ENCODE measurements at places on chromosomes 7 and 10.

GRCh38 chr10:102444851-102445250 is 6.5 kb downstream of the C10orf95 start:
- DNase-seq: no peak

DNA sequence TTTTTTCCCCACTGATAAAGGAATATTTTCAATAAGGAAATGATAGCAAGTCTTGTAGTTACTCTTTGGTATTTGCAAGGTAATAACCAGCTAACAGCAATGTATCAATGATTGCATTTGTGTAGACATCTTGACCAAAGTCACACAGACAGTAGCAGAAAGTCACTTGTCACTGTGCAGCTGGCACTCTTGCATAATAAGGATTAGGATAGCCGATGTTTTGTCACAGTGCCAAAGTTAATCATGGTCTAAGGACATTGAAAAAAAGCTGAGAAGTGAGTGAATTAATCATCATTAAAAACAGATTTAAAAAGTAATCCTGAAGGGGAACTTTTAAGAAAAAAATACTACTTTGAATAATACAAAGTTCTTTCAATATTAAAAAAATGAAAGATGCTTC is 834.3 kb upstream of the C7orf33 start:
- no peak for DNase-seq

- DNase-seq: no peak
Measured at GRCh38 chr7:982511-983003, 424 bp upstream of the CYP2W1 start.

- no peak for DNase-seq
Measured at GRCh38 chr10:132095403-132096113, 29.8 kb downstream of the JAKMIP3 start.

DNA sequence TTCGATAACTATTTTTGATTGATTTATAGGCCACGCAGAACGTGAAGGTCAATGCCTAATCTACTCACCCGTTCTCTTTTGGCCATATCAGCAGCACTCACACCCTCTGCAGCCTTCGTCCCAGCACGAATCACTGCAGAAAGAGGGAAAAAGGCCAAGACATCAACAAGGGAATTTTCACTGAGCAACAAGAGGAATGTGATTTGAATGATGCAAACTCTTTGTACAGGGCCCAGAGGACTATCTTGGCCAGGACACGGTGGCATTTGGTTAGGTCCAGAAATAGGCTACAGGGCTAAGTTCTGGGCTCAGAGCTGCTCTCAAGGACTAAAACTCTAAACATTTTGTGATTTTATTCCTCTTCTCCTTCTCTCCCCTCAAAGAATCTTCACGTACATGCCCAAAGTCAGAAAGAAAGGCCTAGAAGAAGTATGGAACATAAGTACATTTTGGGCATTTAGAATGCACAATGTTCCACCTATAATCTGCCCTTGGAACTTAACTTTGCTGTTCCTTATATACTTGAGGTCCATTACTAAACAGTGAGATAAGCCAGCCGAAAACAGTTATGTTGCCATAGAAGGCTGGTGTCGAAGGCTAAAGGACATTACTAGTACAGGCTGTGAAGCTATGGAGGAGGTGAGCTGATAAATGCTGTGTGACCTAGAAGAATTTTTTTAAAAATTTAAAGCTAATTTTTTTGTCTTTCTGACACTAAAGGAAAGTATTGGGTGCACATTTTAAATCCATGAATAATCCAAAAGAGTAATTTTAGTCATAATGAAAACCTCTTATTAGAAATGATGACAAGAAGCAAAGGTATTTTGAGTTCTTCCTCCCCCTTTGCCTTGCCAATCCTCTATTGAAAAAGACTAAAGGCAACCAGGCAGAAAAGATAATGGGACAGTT is 20.0 kb downstream of the RBM28 start:
- no peak for DNase-seq

GRCh38 chr10:75434291-75434690 is 2.9 kb downstream of the LRMDA start:
- no peak for DNase-seq

- no peak for DNase-seq
Measured at GRCh38 chr10:91350651-91351081, 59.5 kb upstream of the HECTD2 start.

GRCh38 chr7:137990251-137990941 is 11.5 kb downstream of the CREB3L2 start:
- DNase-seq: no peak

- DNase-seq: no peak
Measured at GRCh38 chr7:81623251-81623855, 146.5 kb downstream of the HGF start.

DNA sequence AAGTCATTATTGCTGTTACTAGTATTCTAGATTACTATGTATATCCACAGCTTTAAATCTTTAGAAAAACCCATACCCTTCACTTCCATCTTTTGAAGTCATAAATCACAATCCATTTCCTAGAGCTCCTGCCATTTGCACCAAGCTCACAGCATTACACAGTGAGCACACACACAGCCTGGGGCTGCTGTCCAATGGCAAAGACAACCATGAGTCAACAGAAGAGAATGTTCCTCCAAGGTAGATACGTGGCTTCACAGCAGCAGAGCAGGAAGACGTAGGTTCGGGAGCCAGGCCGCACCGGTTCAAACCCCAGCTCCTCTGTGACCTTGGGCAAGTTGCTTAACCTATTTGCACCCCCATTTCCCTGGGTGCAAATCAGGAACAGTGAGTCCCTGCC is 234.6 kb downstream of the DIP2C start:
- DNase-seq: no peak

DNA sequence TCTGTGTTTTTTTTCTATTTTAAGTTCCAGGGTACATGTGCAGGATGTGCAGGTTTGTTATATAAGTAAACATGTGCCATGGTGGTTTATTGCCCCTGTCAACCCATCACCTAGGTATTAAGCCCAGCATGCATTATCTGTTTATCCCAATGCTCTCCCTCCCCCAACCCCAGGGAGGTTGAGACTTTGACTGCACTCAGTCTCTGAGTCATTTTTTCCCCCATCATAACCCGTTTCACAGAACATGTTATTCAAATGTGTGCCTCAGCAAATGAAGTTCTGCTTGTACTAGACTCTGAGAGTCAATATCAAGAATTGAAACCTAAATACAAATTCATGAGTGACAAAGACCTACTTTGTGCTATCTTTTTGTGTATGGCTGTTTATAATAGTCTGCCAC is 70.0 kb upstream of the CYP26C1 start:
- no peak for DNase-seq

DNA sequence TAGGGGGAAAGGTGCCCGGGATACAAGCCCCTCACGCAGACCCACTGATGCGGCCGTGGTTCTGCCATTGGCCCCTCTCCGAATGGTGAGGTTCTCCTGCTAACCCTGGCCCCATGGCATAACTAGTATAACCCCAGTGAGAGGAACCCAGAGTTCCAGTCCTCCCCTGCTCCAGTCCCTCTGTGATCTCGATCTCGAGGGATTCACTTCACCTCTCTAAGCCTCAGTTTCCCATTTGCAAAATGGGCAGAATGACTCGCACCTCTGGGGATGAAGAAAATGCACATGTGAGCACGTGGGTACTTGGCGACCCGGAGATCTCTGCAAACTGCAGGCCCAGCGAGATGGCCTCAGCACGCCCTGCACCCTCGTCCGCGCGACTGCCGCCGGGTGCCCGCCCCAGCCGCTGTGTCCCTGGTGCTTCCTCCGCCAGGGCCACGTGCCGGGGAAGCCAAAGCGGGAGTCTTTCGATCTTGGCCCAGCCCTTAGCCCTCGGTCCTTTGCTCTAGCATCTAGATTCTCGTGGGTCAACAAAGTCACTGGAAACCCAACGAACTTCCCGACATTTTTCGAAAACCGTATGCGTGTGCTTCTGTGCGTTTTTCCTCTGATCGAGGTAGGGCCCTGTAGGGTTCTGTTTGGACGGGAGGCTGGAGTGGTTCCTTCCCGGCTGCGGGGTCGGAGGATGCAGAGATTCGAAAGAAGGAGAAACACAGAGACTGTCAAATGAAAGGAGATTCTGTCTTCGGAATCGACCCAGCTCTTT is 169.8 kb downstream of the UBE2H start:
- no peak for DNase-seq

- no peak for DNase-seq
Measured at GRCh38 chr10:122754491-122755235, 55.0 kb upstream of the C10orf120 start.

GRCh38 chr10:85642421-85643170 is 724.0 kb downstream of the GRID1 start:
- no peak for DNase-seq

DNA sequence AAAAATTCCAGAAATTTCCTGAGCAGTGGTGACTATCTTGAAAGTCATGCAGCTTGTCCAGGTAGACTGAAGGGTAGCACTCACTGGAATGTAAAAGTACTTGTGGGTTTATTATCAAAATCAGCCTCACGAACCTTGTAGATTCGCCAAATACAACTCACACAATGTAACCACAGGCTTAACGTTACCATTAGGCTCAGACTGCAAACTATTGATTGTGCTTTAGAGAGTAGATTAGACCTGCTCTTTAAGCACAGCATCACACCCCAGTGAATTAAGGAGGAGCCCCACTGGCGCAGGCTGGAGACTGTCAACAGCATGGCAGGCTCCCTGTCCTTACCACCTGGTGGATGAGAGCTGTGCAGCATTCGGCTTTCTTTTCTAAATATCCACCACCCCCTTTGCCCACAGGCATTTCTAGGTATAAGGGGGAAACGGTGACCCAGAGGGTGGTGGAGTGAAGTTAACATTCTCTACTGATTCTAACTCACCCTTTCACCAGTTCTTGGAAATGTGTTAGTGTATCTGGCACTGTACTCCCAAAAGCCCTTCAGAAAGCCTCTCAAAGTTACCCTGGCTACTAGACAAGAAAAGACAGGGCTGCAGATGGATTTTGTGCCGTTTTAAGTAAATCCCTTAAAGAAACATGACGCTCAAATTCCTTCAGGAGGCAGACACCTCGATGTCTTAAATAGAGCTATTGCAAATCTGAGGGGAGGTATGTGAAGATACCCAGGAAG is 56.6 kb downstream of the GSDME start:
- no peak for DNase-seq

- no peak for DNase-seq
Measured at GRCh38 chr10:119919826-119920225, 27.3 kb downstream of the SEC23IP start.

DNA sequence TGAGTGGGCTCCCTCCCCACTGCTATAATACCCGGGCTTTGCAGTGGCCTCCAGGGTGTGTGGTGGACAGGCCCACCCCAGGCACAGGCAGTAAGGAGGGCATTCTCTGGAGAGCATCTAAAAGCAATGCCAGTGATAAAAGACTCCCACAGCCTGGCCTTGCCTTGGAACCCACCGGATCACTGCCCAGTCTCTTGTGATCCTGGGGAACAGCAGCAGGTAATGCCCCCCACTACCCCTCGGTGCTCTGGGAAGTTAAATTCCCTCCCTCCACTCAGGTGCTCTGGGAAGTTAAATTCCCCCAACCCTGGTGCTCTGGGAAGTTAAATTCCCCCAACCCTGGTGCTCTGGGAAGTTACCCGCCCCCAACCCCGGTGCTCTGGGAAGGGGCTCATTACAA is 565.2 kb downstream of the TCERG1L start:
- DNase-seq: no peak

DNA sequence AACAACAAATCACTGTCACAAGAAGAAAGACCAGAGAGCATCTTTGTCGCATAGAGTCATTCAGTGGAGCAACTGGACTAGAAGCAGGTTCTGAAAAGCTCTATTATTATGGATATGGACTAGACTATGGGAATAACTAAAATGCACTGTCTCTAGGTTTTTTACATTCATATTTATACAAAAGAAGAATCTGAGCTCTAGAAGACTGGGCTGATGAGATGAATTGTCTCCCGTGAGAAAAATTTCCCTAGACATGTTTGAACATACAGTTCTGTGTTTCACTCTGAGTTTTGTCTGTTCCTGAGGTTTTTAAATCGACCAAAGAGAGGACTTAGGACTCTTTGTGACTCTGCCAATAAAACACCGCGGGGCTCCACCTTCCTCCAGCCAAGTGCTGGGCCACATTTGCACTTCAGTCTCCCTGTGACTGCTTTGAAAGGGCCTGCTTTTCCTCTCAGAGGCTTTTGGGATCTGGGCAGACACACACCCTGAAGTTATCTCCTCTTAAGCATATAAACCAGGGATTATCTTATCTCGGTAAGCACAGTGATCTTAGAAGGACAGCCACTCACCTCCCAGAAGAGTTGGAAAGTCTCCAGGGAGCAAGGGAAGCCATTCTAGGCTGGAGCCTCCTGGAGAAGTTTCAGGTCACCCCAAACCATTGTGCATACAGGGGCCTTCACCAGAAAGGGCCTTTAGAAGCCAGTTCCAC is 101.0 kb upstream of the JCAD start:
- DNase-seq: no peak

DNA sequence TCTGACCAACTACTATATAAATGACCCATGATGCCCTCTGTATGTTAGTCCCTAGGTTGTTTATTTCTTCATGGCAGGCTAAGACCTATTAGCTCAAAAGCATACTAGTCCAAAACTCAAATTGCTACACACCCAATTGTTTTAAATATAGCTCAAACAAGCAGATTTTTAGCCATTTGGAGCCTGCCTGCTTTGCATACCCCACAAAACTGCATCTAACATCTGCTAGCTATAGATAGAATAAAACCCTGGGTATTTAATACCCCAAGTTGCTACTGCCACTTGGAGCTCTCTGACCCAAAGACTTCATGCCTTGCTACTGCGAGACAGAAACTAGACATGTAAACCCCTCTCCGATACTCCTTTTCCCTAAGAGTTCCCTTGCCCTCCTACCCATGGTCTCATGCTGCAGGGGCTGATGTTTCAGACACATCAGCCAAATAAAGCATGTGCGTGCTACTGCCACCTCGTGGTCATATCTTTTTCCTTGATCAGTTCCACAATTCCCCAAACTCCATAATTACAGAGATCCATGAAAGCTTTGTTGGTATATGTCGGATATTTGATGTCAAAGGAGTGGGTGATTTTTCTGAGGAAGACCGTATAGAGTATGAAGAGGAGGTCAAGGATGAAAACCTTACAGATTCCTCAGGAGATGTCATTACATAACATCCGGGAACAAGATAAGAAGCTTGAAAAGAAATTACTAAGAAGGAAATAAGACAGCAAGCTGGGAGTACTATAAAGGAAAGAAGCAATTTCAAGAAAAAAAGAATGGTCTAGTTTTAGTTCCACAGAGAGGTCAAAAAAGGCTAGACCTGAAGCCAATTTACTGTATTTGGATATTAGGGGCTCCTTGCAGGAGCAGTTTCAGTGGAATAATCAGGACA is 386.6 kb downstream of the SH2D4B start:
- no peak for DNase-seq

- no peak for DNase-seq
Measured at GRCh38 chr10:122884166-122884565, 4.8 kb upstream of the FAM24B start.

GRCh38 chr10:120734483-120735078 is 116.6 kb upstream of the WDR11 start:
- DNase-seq: no peak

DNA sequence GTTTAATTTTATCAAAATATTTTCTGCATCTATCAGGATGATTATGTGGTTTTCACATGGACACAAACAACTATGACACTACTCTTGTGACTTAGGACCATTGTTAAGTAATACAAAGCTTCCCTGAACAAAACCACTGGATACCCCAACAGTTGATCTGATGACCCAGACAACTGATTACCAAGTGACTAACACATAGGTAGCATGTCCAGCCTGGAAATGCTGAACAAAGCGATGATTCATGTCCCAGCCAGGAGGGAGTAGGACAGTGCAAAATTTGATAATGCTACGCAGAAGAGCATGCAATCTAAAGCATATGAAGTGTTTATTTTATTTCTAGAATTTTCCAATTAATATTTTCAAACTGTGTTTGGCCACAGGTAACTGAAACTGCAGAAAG is 8.9 kb upstream of the PNLIP start:
- no peak for DNase-seq

Data from stimulated activated CD4-positive, alpha-beta T cell treated with anti-CD3 and anti-CD28 coated beads, Interleukin-12 subunit alpha, Interleukin-12 subunit beta, amount 100 ng/mL, for 24 hours (primary cell).